ENCODE measurements at places on chromosomes 4 and X.

- DNase-seq, result peak; percentile 46
Measured at GRCh38 chrX:22800360-22800759, 199.4 kb upstream of the DDX53 start.

DNA sequence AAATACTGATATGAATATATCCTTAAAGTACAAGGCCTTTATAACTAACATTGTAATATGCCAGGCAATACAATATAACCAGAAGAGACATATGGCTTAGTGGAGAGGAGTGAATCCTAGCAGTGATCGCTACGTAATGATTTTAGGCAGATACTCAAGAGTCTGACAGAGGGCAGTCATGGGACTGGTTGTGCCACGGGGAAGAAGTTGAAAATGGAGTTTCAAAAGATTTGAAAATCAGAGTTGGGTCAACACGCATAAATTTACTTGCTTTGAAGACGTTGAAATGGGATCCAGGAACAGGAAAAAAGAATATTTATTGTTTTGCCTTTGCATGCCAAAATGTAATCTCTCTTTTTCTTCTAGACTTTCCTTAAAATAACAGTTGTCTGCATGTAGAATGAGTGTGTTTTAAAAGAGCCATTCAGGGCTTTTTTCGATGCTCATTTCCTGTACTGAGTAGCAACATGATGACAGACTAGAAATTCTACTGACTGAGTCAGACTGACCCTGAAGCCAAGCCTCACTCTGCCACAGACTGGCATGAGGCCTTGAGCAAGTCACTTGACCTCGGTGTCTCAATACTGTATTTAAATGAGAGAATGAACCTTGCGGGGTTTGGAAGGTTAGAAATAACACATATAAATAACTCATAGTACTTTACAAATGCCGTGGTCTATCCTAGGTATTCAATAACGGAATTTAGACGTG is 8.1 kb upstream of the SMS start:
- DNase-seq, result peak; percentile 63

GRCh38 chr4:5389756-5390310 is 318.5 kb downstream of the EVC2 start:
- DNase-seq, result no peak

DNA sequence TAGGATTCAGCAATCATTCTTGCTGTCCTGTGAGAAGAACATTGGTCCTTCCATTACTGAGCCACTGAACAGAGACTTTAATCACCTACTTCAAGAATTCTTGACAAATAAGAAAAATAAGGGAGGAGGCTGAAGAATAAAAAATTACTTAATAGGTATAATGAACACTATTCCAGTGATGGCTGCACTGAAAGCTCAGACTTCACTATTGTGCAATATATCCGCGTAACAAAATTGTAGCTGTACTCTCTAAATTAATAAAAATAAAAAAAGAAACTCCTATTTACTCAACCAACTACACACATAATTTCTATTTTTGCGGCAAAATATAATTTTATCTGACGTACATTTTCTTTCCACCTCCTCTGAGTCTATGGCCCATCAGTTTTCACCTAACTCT is 2441.0 kb downstream of the PCDH7 start:
- DNase-seq, result no peak

DNA sequence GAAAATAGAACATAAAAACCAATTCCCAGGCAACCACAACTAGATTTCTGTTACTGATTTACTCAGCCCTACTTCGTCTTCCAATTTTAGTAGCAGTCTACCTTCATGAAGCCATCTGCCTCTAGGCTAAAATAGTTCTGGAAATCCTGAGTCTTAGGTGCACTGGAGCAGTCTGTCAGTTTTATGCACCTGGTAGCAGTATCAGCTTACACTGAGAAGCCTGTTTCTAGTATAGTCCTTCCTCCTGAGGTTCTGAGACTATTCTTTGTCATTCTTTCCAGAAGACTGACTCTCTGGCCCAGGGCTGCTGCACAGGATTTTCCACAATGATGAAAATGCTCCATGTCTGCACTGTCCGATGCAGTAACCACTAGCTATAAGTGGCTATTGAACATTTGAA is 16.9 kb upstream of the HPRT1 start:
- DNase-seq, result no peak

GRCh38 chrX:41066391-41066790 is 18.9 kb upstream of the USP9X start:
- DNase-seq, result no peak

- no peak for DNase-seq
Measured at GRCh38 chr4:183589461-183590099, 69.4 kb downstream of the RWDD4 start.

DNA sequence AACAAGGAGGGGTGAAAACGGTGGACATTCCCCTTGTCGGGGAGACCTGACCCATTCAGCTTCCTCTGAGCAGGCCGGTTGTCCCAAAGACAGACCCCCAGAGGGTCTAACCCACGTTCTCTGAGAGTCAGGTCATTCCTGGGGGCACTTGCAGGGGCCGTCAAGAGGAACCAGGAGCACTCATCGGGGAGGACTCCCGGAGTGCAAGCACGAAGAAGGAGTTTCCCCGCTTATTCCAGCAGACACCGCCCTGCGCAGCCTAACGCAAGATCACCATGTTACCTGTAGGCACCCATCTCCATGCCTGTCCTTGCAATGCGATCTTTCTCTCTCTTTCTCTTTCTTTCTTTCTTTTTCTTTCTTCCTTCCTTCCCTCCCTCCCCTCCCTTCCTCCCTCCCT is 154.2 kb downstream of the SHOX start:
- no peak for DNase-seq

DNA sequence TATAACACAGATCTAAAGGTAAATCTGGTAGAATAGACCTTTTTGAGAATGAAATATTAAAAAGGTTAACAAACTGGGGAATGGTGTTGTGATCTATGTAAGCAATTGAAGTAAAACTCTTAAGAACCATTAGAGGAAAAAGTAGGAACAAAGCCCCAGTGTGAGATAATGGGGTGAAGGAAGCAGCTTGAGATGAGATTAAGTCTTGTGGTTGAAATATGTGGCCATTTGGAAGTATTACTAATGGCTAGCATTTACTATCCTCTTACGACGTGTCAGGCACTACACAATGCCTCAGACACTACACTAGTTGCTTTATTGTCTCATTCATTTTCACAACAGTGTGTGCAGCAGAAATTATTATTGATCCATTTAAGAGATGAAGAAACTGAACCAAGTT is 25.9 kb upstream of the NDNF start:
- no peak for DNase-seq

- DNase-seq, result no peak
Measured at GRCh38 chr4:78293821-78294301, 236.7 kb downstream of the FRAS1 start.

- DNase-seq, result no peak
Measured at GRCh38 chr4:101145021-101145420, 202.3 kb downstream of the PPP3CA start.

GRCh38 chrX:44903830-44904530 is 31.0 kb downstream of the KDM6A start:
- no peak for DNase-seq

DNA sequence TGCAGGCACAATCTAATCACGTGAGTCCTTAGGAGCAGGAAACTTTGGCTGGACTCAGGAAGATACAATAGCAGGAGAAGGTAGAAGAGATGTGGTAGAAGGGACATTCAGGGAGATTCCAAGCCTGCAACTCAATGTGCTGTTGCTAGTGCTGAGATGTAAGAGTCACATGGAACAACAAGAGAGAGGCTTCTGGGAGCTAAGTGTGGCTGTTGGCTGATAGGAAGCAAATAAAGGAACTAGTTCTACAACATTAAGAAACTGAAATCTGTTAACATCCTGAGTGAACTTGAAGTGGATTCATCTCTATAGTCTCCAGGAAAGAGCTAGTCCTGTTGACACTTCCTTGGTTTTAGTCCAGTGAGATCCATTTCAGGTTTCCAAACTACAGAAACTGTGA is 1207.4 kb downstream of the ADGRL3 start:
- DNase-seq, result no peak

DNA sequence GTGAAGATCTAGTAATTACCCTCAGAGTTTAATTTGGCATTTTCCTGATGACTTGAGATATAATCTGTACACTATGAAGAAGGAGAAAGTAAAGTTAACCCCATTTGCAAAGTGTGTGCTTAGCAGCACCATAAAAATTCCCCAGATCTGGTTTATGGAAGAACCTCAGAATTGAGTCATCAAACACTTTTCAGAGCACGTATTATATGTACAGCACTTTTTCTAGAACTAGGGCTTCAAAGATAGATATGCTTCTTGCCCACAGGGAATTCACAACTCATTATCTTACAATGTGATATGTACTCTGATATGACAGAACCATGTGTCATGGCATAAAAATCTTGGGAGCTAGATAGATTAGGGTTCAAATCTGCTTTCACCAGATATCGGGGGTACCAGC is 150.9 kb downstream of the SLC10A7 start:
- DNase-seq, result no peak

DNA sequence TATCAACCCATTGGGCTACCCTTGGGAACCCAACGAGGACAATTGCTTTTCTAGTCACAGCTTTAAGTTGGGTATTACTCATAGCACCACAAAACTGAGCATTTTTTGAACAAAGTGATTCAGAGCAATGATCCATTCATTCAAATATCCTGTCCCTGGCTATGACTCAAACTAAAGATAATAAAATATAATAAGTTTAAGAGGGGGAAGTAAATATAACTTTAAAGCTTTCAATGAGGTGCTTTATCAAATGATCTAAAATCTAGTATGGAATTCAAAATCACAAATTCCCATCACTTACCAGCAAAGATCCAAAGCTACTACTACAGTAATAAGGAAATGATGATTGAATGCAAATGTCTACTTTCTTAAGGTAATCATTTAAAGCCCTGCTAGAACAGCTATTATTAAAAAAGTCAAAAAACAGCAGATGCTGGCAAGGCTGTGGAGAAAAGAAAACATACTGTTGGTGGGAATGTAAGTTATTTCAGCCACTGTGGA is 39.8 kb upstream of the S100G start:
- no peak for DNase-seq

- no peak for DNase-seq
Measured at GRCh38 chrX:15739886-15740285, 1.8 kb downstream of the CA5B start.

GRCh38 chr4:107252571-107252970 is 216.5 kb upstream of the DKK2 start:
- no peak for DNase-seq

DNA sequence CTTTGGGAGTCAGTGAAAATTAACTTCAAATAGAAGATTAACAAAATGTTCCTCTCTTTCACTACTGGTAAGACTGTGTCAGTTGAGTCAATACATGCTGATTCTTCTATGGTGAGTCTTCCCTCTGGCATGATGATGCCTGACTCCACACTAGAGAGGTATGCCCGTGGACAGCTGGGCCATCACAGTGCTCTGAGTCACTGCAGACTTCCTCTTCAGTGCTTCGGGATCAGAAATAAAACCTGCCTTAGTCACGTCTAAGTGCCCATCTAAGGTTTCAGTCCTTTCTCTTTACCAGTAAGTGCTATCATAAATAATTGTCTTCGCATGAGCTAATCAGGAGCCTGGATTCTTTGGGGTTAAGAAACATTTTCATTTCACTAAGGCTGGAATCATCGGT is 1.6 kb upstream of the ASB5 start:
- no peak for DNase-seq

DNA sequence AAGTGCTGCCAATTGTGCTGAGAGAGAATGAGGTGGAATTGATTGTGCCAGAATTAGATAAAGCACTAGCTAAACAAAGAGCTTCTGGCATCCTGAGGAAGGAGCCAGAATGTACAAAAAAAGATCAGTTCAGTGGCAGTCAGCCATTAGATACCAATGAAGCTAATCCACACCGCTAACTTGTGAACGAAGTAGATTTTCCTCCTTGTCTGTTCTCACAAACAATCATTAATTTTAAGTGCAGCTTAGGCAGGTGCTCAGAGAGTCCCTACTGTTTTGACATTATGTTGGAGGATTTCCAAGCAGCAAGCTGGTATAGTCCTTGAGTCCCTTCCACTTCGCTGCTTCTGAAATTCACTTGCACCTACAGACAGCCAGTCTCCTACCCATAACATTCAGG is 617.4 kb downstream of the CENPC start:
- DNase-seq, result no peak

DNA sequence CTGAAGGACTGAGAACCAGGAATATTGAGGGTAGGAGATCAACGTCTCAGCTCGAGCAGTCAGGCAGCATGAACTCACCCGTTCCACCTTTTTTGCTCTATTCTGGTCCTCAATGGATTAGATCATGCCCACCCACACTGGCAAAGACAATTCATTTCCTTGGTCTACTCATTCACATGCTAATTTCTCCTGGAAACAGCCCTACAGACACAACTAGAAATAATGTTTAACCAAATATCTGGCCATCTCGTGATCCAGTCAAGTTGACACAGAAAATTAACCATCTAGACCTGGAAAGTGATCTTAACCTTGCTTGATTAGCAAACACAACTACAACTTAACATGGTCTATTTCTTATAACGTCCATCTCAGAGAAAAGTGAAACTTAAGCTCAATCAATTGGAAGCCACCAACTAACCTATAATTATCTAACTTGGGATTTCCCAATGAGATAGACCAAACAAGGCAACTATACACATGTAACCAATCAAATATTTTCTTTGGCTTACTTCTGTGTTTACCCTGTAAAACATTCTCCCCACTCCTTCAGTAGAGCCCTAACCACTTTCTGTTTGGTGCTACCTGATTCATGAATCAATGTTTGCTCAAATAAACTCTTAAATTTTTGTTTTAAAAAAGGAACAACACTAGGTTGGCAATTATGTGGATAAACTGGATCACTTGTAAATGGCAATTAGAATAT is 69.7 kb upstream of the MAMLD1 start:
- no peak for DNase-seq

DNA sequence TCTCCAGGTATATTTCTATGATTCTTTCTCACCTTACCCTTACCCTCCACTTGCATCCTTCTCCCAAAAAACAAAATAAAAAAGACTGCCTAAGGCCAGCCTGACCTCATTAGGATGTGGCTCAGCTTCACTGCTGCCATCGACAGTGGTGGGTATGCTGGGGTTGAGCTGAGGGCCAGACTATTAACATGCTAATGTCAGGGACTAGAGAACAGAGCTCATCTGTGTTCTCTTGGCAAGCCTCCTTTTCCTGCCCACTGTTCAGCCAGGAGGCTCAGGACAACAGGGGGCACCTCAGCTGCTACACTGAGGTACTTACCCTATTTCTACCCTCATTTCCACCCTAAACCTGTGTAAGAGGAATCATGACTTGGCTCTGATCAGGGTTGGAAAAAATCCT is 59.3 kb downstream of the MSN start:
- no peak for DNase-seq

DNA sequence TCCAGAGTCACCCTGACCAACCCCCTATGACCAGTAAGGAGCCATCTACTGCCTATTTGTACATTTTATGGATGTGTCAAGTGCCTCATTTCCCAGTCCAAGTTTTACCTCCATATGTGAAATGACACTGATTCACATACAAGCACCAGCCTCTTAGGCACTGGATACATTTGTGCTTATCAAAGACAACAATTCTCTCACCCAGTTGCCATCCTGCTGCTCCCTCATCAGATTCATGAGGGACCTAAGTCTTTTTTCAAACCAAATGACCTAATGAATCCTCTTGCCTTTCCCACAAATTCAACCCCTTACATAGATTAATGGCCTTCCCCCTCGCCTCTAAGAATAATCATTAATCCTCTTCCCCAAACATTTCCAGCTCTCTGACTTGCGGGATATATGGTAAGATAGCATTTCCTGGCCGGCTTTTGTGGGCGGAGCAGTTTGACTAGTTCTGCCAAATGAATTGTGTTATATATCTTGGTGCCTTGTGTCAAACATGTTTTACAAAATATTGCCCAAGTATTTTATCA is 233.9 kb downstream of the ARAP2 start:
- no peak for DNase-seq
